ENCODE measurements at places on chromosomes 16 and 17.

GRCh38 chr16:23464196-23464595, 11.2 kb upstream of the COG7 start:
- no peak for DNase-seq

DNA sequence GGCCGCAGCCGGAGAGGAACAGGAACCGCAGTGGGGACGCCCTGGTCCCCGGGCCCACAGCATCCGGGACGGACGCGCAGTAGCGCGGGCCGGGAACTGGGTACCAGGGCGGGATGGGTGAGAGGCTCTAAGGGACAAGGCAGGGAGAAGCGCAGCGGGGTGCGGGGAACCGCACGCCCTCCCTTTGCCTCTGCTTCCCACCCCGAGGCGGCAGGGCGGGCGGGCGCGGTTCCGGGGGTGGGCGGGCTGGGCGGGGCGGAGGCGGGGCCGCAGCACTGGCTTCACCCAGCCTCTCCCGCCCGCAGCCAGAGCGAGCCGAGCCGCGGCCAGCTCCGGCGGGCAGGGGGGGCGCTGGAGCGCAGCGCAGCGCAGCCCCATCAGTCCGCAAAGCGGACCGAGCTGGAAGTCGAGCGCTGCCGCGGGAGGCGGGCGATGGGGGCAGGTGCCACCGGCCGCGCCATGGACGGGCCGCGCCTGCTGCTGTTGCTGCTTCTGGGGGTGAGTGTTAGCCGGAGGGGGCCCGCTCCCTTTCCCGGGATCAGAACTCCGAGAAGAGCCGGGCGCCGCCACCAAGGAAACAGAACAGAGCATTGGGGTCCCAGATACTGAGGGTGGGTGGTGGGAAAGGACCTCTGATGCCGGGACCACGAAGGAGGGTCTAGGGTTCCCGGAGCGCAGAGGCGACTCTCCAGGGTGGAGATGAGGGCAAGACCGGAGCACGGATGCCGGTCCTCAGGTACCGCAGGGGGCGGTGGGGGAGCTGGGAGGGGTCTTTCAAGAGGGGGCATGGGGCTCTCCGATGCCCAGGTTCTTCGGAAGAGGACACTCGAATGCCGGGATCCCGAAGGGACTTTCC, at the start of gene NGFR:
NGFR (plus strand) TSS at position 308 of the 856 bp plus-strand sequence; CDS start at position 433, 125 bp downstream.
- DNase-seq, result no peak

DNA sequence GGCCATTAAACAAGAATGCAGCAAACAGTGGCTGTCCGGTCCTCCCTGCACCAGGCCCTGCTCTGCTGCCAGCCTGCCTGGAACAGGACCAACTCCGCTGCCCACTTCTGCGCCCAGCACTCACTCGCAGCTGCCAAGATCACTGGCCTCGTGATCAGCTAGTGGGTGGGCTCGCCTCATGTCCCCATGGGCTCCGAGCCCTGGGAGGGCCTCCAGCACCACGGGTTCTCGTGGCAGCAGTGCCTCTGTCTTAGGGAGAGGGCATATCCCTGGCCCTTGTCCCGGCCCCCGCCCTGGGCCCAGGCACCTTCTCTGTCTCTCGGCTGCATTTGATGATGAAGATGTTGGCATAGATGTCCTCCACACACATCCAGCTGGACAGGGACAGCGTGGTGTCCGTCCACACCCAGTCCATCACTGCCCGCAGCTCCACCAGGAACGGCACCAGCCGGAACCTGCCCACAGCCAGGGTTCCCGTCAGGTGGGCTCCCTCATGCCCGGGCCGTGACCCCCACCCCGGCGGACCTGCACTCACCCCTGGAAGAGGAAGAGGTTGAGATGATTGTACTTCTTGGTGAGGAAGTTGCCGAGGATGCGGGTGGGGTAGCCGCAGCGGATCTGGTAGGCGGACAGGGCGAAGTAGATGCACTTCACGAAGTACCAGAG, 13.1 kb downstream of the CTU2 start:
- DNase-seq, result no peak

GRCh38 chr17:61322325-61323002, 77.2 kb upstream of the TBX2 start:
- no peak for DNase-seq

- peak; percentile 28 for DNase-seq
Observed at GRCh38 chr16:15765880-15766279, 90.9 kb downstream of the MYH11 start.

DNA sequence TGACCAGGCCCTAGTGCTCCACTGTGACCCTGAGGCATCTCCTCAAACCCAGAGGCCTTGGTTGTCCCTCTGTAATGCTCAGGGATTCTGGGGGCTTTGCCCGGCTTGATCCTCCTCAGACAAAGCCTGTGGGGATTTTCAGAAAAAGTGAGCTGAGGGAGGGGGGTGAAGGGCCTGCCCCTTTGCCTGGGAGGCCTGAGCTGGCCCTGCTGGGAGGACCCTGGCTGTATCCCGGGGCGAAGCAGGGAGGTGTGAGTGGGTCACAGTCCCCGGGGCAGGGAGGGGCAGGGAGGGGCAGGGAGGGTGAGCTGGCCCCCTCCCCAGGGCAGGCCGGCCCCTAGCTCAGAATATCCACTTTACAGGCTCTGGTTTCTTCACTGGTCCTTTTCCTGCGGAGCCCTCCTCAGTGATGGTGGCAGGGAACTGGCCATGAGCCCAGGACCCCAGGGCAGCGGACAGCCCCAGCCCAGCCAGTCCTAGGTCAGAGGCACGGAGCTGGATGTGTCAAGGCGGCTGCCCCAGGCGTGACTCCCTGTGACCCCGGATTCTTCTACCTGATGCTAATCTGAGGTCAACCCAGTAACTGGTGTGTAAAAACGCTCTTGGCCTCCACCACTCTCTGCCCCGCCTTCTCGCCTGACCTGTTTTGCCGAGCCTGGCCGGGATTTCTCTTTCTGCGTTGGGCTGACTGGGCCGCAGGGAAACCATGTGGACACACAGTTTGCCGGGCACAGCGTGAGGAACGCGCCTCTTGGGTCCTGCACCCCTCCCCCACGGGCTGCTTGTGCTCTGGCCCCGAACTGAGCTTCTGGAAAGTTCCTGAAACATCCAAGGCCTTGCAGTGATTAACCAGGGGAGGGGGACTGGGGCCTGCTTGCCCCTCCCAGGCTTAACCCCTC, 5.8 kb upstream of the FASN start:
- peak; percentile 28 for DNase-seq

- peak; percentile 81 for DNase-seq
Observed at GRCh38 chr17:48074322-48075081, 26.3 kb downstream of the NFE2L1 start.

- DNase-seq, result no peak
Observed at GRCh38 chr16:86669937-86670749, 91.8 kb downstream of the FOXL1 start.

DNA sequence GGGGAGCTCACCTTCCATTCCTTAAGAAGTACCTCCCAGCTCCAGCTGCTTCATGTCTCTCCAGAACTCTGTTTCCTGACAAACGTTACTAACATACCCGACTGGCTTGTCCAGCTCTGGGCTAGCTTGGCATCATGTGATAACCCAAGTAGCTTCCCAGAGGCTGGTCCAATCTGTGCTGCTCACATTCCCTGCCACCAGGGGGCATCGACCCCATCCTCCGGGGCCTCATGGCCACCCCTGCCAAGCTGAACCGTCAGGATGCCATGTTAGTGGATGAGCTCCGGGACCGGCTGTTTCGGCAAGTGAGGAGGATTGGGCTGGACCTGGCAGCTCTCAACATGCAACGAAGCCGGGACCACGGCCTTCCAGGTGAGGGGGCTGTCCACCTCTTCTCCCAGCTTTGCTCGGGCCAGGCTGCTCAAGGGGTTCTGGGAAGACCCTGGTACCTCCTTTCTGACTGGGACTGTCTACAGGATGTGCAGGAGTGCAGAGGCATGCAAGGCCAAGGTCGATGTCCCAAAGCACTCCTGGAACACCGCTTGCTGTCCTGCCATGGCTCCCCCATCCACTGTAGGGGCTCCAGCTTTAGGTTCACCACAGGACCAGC, 7.6 kb downstream of the EPX start:
- peak; percentile 48 for DNase-seq

DNA sequence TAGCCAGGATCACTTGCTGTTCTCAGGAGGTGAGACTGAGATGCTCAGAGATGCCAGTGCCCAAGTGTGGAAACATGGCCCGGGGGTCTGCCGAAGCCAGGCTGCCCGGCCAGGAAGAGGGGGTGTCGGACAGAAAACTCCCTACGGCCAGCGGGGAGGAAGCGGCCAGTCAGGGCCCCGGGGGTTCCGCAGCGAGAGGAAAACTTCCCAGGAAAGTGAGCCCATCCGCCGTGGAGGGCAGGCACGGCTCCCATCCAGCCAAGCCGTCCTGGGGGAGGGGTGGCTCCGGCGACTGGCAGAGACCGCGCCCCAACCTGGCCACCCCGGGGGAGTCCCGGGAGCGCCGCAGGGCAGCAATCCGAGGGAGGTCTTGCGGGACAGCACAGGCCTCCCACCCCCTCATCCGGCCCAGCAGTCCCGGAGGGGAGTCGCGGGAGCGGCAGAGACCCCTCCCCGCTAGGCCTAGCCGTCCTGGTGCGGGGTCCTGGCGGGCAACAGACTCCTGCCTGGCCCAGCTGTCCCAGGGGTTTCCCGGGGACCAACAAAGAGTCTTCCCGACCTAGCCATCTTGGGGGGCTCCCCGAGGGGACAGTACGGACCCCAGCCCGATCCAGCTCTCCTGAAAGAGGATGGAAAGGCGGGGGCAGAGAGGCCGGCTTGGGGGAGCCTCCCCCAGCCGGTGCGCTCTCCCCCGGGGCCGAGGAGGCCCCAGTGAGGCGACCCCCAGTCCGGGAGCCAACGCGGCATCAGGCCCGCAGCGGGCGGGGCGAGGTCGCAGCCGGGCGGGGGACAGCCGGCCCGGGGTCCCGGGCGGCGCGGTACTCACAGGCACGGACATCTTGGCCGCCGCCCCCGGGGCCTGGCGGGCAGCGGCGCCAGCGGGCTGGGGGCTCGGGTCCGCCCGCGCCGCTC, 13.8 kb upstream of the BCAR1 start:
- no peak for DNase-seq

GRCh38 chr16:86800894-86801293, 222.5 kb downstream of the FOXL1 start:
- DNase-seq, result peak; percentile 44

- no peak for DNase-seq
Observed at GRCh38 chr17:28577466-28577824, 750 bp upstream of the ALDOC start.

DNA sequence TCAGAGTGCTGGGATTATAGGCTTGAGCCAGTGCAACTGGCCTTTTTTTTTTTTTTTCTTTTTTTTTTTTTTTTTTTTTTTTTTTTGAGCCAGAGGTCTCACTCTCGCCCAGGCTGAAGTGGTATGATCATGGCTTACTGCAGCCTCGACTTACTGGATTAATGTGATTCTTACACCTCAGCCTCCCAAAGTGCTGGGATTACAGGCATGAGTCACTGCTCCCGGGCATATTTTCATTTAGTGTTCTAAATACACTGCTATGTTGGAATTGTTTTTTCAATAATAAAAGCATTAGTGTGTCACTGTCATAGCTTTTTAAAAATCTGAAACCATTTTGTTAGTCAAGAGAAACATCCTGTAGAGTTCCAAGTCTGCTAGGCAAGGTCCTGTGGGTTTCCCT, 40.3 kb downstream of the NDE1 start:
- peak; percentile 23 for DNase-seq

DNA sequence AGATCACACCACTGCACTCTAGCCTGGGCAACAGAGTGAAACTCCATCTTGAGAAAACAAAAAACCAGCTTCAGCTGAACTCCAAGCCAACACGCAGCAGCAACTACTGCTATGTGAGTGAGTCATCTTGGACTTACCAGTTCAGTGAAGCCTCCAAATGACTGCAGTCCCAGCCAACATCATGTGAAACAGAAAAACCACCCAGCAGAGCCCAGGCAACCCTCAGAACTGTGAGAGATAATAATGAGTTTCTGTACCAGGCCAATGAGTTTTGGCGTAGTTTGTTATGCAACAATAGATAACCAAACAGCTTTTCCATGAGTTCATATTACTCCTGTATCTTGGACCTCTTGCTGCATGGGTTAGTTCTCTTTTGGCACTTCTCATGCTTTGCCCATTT, 23.3 kb downstream of the PHF12 start:
- DNase-seq, result peak; percentile 10

- no peak for DNase-seq
Observed at GRCh38 chr16:50831751-50832150, 89.9 kb downstream of the CYLD start.

- no peak for DNase-seq
Observed at GRCh38 chr16:23852794-23853562, 17.2 kb downstream of the PRKCB start.

GRCh38 chr17:37562016-37562745, 47.0 kb downstream of the SYNRG start:
- DNase-seq, result no peak

DNA sequence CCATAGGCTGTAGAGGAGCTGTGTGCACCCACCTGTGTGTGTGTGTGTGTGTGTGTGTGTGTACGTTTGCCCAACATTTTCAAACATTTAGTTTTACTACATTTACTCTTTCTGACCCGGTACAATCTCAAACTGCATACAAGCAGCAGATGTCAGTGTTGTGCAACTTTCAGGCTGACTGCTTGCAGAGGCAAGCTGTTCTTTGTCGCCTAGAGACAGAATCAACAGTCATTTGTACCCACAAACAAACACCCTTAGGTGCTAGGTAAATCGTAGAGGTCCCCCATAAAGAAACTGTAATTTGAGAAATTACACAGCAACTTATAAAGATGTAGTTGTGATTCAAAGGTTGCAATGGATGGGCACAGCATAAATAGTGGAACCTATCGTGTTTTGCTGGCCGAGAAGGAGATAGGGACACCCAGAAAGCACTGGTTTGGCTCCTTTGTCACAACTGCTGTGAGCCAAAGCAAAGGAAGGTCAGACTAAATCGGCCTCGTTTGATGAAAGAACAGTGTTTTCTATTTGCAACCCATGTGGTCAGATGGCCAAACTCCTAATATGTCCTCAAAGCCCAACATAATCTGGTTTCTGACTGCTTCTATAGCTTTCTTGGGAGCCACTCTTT, 478.4 kb downstream of the TOX3 start:
- DNase-seq, result no peak

DNA sequence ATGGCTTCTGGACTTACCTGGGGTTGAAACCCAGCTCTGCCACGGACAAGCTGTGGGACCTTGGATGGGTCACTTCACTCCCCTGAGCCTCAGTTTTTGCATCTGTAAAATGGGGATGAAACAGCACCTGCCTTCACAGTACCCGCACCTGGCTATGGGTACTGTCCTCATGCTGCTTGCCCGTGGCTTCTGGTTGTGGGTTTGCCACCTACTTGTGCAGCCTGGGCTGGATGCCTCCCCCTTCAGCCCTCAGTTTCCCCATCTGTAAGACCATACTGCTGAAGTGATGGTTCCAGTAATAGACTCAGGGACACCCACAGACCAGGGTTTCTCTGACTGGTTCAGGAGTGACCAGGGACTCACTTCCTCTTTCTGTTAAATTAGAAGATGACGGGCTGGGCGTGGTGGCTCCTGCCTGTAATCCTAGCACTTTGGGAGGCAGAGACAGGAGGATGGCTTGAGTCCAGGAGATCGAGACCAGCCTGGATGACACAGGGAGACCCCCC, 9.4 kb downstream of the GLIS2 start:
- DNase-seq, result no peak

Measured in fibroblast of upper back skin (primary cell).